Thymus (tissue), 14 donors: ENCODE measurements at places on chromosomes 6 and 20.

GRCh38 chr6:121858310-121858709 lies 422.9 kb downstream of the GJA1 start:
- H3K4me1 ChIP-seq = no peaks in the 10 kb centered on the region

GRCh38 chr6:43310134-43310533 lies 1.5 kb upstream of the CRIP3 start:
- H3K27ac ChIP-seq = no peak overlapping the region
- no peaks in the 10 kb centered on the region for H3K36me3 ChIP-seq
- DNase-seq = no peak
- peaks cover 3% of the 10 kb centered on the region for H3K27me3 ChIP-seq
- no peaks in the 10 kb centered on the region for H3K4me1 ChIP-seq

DNA sequence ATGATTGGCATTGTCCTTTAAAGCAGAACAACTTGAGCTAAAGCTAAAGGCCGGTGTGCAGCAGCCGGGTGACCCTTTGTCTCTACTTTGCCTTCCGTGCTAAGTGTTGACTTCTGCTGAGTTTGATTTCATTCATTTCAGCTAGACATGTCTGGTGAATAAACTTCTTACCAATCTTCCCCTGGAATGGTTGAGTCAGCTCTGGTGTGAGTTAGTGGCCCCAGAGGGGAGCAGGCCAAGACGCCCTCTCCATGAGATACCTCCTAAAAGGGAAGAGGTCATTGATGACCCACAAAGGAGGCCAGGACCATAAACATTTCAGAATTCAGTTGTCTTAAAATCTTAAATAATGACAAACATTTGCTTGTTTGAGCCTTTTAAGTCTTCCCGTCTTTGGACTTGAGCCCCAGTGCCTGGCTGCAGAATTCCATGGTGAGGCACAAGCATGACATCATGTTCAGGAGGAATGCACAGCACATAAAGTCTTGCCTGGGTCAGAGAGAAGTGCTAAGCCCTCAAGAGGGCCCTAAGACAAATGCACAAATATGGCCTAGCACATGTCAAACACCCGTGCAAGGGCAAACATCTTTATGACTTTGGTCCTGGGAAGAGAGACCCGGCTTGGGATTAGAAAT lies 96.3 kb upstream of the NEDD9 start:
- no peaks in the 10 kb centered on the region for H3K27me3 ChIP-seq
- peaks cover 12% of the 10 kb centered on the region for H3K36me3 ChIP-seq
- H3K4me1 ChIP-seq = peaks cover 31% of the 10 kb centered on the region
- no peak for DNase-seq

DNA sequence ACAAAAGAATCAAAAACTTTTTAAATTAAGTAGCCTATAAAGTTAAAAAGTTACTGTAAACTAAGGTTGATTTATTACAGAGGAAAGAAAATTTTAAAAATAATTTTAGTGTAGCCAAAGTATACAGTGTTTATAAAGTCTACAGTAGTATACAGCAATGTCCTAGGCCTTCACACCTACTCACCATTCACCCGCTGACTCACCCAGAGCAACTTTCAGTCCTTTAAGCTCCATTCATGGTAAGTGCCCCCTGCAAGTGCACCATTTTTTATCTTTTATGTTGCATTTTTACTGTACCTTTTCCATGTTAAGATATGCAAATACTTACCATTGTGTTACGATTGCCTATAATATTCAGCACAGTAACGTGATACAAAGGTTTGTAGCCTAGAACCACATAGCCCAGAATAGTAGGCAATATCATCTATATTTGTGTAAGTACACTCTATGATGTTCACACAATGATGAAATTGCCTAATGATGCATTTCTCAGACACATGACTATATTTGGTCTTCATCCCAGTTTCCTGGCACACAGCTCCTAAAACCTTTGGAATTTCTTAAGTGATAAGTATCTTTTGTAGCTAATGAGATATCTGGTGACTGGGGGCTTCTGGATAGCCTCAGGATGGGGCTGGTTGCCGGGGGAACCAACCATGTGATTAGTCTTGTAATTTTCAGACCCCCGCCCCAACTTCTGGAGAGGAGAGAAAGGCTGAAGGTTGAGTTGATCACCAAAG lies 111.0 kb downstream of the MRPL14 start:
- H3K4me3 ChIP-seq = no peak overlapping the region
- no peaks in the 10 kb centered on the region for H3K36me3 ChIP-seq
- DNase-seq = no peak
- no peaks in the 10 kb centered on the region for H3K4me1 ChIP-seq

DNA sequence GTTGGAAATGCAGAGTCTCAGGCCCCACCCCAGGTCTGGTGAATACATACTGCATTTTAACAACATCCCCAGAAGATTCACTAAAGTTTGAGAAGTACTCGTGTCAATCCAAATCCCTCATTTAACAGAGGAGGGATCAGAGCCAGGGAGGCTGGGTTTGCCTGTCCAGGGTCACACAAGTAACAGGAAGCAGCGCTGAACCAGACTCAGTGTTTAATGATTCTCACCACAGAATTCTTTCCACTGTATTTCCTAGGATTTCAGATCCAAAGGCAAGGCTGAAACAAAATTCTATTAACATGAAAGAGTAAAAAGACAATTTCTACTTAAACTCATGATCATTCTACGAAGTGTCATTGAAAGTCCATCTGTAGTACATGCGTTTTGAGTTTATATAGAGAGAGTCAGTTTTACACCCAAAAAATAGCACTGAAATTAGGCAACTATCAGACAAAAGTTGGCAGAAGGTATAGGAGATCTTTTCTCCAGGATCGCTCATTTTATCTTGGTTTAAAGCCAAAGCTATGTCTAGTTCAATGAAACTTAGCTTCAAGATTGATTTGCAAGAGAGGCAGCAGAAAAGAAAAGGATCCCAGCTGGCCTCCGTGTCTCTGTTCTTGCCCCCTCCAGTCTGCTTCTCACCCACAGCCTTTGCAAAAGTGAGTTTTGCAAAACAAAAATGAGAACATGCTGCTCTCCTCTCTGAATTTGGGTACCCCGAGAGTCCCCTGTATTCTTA lies 6.0 kb upstream of the AGPAT4 start:
- H3K27me3 ChIP-seq = no peaks in the 10 kb centered on the region
- H3K36me3 ChIP-seq = no peaks in the 10 kb centered on the region
- DNase-seq = no peak
- no peaks in the 10 kb centered on the region for H3K4me1 ChIP-seq
- H3K27ac ChIP-seq = no peak overlapping the region
- no peak overlapping the region for H3K4me3 ChIP-seq

- no peak overlapping the region for H3K4me3 ChIP-seq
- H3K4me1 ChIP-seq = no peaks in the 10 kb centered on the region
- no peaks in the 10 kb centered on the region for H3K36me3 ChIP-seq
- DNase-seq = no peak
- H3K27me3 ChIP-seq = no peaks in the 10 kb centered on the region
These were observed 97.9 kb downstream of the ZDHHC14 start for GRCh38 chr6:157478926-157479325.

DNA sequence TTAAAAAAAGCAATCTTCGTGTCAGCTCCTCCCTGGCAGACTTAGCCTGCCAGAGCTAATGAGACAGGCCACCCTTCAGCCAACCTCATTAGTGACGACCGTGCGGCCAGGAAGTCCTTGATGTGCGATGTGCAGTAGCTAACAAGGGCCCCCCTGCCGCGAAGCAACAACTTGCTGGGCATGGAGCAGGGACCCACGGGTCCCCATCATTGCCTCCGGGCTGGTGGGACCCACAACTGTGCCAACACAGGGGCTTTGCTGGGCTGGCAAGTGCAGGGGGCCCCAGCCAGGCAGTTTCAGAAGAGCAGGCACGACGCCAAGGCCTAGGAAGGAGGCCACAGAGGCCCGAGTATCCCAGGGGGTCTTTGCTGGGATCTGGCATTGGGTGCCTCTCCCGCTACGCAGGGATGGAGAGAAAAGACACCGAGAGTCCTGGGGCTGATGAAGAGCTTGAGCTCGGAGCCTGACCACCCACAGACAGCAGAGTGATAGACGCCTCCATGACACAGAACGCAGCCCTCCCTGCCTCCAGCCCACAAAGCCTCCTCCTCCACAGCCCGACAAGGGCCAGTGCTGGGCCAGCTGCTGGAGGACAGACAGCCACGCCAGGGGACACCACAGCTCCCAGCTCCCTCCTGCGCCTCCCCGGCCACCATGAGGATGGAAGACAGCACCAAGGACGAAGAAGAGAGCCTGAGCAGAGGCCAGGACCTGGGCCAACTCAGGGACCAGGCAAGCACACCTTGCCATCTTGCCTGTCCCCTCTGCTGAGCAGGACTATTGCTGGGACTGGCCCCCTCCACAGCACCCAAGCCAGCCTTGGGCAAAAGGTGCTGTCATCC lies 96.6 kb downstream of the YTHDF1 start:
- H3K4me1 ChIP-seq = no peaks in the 10 kb centered on the region
- no peaks in the 10 kb centered on the region for H3K27me3 ChIP-seq
- no peak for DNase-seq
- no peak overlapping the region for H3K27ac ChIP-seq

DNA sequence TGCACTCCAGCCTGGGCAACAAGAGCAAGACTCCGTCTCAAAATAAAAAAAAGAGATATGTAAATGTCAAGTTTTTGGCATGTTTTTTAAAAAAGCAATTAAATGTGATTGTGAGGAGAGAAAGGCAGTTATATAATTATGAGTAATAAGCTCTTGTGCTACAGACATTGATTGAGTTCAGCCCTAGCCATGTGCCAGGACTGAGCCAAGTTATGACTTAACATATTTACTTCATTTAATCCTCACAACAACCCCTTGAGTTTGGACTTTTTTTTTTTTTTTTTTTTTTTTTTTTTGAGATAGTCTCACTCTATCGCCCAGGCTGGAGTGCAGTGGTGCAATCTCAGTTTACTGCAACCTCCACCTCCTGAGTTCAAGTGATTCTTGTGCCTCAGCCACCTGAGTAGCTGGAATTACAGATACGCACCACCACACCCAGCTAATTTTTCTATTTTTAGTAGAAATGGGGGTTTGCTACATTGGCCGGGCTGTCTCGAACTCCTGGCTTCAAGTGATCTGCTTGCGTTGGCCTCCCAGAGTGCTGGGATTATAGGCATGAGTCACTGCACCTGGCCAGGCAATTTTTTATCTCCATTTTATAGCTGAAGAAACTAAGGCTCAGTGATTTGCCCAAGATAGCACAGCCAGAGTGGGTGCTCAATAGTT lies 15.0 kb upstream of the CSE1L start:
- H3K4me1 ChIP-seq = no peaks in the 10 kb centered on the region
- DNase-seq = no peak
- no peak overlapping the region for H3K27ac ChIP-seq
- peaks cover 44% of the 10 kb centered on the region for H3K36me3 ChIP-seq
- no peak overlapping the region for H3K4me3 ChIP-seq

DNA sequence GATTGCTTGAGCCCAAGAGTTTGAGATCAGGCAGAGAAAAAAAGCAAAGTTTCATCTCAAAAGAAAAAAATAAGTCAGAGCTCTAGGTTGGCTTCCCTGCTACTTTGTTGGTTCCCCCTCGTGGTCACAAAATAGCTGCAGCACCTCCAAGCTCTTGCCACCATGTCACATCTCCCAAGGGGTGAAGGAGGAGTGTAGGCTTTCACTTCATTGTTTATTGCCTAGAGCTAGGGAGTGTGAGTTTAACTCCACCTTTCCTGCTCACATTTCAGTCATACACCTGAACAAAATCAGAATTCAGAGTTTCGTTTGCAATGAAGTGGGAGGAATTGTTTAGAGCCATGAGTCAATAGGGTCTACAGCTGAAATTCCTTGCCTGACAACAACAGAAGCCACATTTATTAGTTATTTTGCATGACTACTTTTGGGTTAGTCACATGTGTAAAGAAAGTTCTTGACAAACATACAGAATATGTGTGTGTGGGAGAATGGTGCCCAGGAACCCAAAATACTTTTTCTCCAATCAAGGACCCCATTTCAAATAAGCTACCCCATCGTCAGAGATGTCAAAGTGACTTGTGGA lies 56.2 kb upstream of the UFL1 start:
- H3K36me3 ChIP-seq = no peaks in the 10 kb centered on the region
- no peaks in the 10 kb centered on the region for H3K27me3 ChIP-seq
- no peak overlapping the region for H3K27ac ChIP-seq
- no peaks in the 10 kb centered on the region for H3K4me1 ChIP-seq
- no peak for DNase-seq
- no peak overlapping the region for H3K4me3 ChIP-seq

GRCh38 chr20:35503841-35504561 lies 25.5 kb downstream of the C20orf173 start:
- no peak overlapping the region for H3K4me3 ChIP-seq
- no peak overlapping the region for H3K27ac ChIP-seq
- H3K27me3 ChIP-seq = no peaks in the 10 kb centered on the region
- no peaks in the 10 kb centered on the region for H3K4me1 ChIP-seq
- H3K36me3 ChIP-seq = peaks cover 93% of the 10 kb centered on the region

DNA sequence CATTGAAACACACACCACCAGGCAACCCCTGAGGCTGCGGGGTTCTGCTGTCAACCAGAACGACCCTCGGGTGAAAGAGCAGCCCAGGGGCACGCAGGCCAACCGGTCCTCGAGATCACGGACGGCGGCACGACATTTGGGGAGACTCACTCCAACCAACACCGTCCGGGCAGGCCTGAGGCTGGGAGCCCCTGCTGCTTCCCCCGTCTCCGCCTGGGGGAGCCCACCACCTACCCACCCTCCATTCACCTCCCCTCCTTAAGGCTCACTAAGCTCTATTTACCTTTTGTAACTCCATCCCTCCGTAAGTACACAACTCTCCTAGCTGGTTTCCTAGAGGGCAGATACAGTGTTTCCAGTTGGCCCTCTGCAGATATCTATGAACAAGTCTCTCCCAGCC lies 971.3 kb upstream of the DEFB115 start:
- no peaks in the 10 kb centered on the region for H3K36me3 ChIP-seq
- no peak overlapping the region for H3K27ac ChIP-seq
- peaks cover 4% of the 10 kb centered on the region for H3K4me1 ChIP-seq
- no peaks in the 10 kb centered on the region for H3K27me3 ChIP-seq
- DNase-seq = no peak
- no peak overlapping the region for H3K4me3 ChIP-seq

DNA sequence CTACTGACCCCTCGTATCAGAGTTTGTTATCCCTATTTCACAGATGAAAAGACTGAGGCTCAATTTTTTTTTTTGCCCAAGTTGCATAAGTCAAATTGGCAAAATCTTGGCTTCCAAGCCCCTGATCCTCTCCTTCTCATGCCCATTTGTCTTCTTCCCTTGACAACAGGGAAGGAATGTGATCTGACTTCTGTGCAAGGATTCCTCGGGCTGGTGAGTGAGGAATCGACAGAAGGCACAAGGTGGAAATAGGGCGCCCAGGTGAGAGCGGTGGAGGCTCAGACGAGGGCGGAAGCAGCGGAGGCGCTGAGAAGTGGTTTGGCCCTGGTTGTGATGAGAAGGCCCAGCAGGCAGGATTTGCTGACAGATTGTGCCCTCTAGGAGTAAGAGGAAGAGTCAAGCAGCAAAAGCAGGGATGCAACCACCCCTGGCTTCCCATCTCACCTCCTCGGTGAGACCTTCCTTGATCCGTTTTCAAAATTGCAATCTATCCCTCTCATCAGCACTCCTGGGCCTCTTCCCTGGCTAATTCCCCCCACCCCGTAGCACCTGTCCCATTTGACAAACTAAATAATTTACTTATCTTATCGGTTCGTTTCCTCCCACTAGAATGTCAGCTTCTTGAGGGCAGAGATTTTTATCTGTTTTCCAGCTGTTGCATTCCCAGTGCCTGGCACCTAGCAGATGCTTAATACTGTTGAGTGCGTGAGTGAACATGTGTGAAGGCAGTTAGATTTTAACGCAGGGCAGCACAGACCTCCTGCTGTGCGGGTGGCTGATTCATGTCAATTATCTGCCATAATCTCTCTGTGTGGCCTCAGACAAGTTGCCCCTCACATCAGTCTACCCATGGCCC lies 3.7 kb upstream of the SIRPA start:
- H3K27ac ChIP-seq = no peak overlapping the region
- peaks cover 41% of the 10 kb centered on the region for H3K27me3 ChIP-seq
- no peaks in the 10 kb centered on the region for H3K4me1 ChIP-seq
- H3K36me3 ChIP-seq = no peaks in the 10 kb centered on the region
- no peak overlapping the region for H3K4me3 ChIP-seq
